Kidney glomerular epithelial cell (primary cell): ENCODE measurements at places on chromosomes 5 and 9.

DNA sequence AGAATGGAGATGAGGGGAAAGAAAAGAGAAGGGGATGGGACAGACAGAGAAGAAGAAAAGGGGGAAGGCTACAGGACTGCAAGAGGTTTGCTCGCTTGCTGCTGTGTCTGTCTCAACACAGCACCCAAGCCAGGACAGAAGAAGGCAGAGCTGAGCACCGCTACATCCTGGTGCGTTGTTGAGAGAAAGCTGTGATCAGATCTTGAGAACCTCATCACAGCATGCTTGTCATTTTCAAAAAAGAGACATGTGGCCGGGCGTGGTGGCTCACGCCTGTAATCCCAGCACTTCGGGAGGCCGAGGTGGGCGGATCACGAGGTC is 110.9 kb downstream of the NXNL2 start:
- DNase-seq, result no peak

DNA sequence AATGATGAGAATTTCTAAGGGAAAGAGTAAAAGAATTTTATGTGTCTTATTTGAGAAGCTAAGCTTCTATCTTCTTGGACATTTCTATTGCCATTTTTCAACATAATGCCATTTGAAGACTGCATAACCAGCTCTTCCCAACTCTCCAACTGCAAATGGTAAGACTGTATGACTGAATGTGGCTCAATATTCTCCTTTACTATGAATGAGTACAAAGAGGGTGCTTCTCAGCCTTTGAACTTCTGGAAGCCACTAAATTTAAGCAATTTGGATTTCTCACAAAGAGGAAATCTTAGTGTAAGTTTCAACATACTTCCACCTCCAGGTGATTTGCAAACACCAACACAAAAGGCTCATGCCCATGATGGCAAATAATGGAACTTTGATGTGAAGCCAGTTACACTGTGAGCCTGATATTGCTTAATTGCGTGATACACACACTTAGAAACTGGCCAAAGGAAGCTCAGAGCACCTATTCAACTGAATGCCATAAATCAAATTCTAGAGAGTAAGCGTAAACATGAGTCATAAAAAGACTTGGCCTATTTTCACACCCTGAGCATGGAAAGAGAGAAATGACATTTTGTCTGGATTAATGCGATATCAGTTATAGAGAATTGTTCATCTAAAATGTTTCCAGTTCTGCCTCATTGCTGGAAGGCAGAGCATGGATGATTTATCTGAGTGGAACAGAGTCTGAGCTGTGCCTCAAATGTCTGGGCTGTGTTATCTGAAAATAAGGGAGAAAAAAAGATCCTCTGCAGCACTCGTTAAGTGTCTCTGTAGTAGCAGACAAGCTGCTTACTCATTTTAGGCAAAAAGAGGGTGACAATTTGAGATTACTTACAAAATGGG is 145.3 kb downstream of the PLK2 start:
- peak; percentile 5 for DNase-seq

DNA sequence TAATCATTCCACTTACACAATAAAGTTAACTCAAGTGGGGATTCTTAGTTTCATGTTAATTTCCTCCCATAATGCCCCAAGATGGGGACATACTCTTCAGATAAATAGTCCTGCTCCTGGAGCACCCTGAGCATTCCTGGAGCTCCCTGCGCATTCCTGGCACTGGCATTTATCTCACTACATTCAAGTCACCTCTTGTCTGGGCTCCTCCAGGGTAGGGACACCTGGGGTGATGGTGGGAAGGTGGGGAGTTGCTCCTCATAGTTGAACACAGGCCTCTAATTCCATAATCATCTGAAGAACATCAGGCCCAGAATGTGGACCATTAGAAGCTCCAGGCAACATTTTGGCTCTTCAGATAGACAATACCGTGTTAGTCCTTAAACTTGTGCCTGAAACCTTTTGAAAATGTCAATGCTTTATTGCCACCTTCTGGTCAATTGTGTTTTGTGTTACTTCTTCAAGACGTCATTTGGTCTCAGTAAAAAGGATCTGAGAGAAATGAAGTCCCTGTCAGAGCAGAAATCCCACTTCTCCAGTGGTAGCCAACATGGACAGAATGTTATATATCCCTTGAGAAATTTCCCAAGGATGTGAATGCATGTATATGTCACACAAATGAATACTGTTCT is 14.2 kb upstream of the AGGF1 start:
- peak; percentile 17 for DNase-seq

DNA sequence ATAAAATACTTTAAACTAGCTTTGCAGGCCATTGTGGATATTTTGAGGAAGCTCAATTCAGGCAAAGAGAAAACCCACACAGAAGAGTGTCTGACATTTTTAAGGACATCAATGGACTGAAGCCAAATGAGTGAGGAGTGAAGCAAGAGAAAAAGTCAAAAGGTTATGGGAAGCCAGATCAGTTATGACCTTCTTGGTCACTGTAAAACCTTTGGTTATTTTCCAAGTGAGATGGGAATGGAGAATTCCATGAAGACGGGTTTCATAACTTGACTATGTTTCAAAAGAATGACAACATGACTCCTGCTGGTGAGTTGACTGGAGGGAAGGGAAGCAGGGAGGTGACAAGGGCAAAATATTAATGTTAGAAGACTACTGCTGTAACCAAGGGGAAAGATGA is 585.2 kb downstream of the EFNA5 start:
- DNase-seq, result no peak

DNA sequence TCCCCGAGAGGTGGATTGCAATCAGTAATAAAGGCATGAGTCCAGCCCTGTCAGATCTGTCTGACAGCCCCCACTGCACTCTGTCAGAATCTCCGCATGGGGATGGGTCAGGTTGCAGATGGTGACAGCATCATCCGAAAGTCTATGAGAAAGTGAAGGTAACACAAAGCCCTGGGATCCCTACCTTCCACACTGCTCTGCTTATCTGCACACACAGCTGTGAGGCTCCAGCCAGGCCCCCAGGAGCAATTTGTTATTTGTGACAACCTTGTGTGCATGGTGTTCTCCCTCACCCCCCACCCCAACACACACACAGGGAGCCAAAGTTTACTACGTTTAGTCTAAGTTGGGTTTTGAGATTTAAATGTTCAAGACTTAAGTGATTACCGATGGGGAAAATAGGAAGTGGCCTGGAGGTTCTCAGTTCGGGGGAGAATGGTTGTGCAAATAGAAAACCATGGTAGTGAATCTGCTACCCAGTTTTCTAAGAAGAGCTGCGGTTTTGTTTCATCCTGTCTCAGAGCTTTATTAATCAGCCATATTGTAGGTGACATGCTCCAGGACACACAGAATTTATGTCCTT is 92.7 kb downstream of the SV2C start:
- DNase-seq, result no peak

DNA sequence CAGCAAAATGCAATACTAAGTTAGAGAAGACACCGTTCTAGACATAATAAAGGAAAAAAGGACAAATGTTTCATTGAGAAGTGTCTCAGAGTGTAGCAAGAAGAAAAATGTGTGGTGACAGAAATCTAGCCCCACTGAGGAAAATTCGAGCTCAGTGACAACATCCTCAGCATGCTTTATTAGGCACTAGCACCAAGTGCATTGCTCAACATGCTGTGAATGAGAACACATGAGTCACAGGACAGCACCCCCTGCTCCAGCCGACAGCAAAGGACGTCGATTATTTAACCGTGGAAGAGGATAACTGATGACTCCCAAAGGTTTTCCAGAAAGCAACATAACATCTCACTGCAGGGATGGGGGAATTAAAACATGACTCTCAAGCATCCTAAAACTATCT is 182.7 kb downstream of the GNAQ start:
- DNase-seq, result peak; percentile 12

DNA sequence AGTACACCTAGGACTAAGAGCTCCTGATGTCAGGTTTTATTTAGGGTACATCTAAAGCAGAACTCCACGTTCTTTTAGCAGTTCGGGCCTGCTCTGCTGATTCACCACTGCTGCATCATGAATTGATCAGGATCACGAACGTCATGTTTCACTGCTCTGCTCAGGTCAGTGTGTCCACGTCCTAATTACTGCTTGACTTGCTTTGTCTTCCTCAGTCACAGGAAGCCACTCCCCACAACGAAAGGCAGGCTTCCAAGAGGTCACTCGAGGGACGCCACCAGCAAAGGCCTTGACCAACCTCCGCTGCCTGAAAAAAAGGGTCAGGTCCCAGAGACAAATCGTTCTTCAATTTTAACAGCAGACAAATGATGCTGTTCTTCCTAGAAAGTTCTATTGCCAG is 40.3 kb downstream of the CTNND2 start:
- no peak for DNase-seq

- DNase-seq, result peak; percentile 88
Observed at GRCh38 chr5:58410441-58410840, 49.4 kb downstream of the PLK2 start.

- DNase-seq, result no peak
Observed at GRCh38 chr9:127598839-127599549, 13.1 kb upstream of the STXBP1 start.

- no peak for DNase-seq
Observed at GRCh38 chr9:16628413-16628812, 242.1 kb downstream of the BNC2 start.

DNA sequence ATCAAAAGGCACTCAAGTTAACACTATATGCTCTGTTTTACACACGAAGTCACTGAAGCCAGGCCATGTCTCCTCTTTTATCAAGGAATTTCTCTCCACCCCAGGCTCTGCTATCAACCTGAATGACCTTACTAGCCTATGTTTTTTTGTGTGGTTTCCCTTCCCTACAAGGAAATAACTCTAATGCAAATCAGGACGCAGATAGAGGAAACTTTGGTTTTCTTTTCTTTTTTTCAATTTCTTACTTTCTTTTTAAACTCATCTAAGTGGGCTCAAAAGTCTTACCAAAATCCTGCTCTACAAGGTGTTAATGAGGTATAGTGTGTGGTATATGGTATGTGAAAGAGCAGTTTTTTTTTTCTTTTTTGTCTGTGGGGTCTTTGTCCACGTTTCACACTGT is 5.5 kb upstream of the SLC46A2 start:
- no peak for DNase-seq

DNA sequence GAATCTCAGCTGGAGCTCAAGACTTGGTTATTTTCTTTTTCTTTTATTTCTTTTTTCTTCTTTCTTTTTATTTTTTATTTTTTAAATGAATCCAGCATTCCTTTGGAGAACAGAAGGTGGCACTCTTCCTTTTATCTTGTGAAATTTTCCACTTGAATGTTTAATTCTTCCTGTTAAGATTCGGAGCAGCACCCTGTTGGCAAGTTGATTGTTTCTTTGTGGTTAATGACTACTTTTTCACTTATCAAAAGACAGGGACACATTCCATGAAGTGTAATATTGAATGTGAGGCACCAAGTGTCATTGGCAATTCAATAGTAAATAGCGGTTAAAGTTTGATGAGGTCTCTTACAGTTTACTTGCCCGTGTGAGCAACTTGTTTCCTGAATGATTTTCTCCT is 240.5 kb upstream of the CHD1 start:
- DNase-seq, result peak; percentile 63

DNA sequence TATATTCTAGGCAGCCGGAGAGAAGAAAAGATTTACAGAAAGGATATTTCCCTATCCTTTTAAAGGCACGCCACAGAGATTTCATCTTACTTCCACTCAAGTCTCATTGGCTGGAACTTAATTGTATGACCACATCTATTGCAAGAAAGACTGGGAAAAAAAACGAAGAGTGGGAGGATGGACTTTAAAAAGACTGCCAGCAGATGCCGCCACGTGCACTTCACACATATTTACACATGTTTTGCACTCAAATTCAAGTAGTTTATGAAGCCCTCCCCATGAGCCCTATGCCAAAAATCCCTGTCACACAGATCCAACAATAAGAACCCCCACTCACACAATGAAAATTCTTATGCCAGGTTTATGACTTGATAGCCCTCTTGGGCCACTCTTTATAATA is 138.5 kb upstream of the TYRP1 start:
- peak; percentile 4 for DNase-seq

GRCh38 chr5:54484219-54484894 is 28.9 kb downstream of the HSPB3 start:
- no peak for DNase-seq

DNA sequence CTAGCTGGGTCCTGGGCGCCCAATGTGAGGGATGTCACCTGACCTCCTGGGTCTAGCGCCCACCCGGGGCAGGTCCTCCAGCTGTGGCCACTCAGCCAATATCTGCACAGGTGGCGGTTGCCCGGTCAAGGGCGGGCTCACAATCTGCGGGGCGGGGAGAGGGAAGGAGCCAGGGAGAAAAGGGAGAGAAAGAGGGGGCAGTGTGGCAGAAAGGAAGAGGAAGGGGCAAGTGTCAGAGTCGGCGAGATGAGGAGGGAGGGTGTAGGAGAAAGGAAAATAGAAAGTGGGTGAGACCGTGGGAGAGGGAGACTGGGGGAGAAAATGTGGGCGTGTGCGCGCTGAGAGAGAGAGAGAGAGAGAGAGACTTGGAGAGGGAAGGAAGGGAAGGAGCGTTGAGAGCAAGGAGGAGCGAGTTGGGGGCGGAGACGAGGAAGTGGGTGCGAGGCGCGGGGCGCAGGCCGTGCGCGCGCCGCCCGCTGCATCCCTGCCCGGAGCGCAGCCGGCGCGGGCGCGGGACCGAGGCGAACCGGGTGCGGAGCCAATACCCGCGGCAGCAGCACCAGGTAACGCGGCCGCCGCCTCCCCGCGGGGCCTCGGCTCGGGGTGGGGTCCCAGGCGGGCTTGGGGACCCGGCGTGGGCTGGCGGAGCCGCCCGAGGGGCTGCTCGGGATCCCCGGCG is at the start of gene HRH2:
Gene HRH2 (plus strand): TSS at position 479 of the 679 bp plus-strand sequence. CDS start 25,163 bp downstream, outside the sequence.
- DNase-seq, result no peak

- no peak for DNase-seq
Observed at GRCh38 chr9:101408374-101409078, 9.9 kb downstream of the ZNF189 start.

- DNase-seq, result no peak
Observed at GRCh38 chr9:113985968-113986585, 92.0 kb downstream of the AMBP start.

DNA sequence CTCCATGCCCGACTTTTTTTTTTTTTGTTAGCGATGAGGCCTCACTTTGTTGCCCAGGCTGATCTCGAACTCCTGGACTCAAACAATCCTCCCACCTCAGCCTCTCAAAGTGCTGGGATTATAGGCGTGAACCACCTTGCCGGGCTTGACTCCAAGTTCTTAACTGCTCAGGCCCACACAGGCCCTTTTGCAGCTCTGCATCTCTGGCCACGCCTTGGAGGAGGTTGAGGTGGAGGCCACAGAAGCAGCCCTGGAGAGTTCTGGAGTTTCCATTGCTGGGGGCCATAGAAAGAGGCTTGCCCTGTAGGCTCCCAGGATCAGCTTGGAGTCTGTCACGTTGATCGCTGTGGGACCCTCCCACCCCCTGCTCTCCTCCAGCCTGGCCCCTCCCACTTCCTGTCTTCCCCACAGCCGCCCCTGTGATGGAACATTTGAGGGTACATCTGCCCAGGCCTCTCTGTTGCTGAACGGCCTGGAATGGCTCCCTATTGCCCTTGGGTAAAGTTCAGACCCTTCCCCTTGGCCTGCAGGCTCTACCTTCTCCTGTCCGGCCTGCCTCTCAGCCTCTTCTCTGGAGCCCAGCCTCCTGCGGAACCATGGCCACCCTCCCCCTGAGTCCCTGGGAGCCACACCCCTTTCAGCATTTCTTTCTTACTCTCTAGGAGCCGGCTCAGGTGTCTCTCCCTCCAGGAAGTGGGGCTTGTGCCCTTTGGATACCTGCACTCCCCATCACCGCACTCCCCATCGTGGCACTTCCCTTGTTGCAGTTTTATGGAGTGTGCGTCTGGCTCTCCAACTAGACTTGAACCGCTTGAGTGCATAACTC is 30.4 kb upstream of the IER5L start:
- no peak for DNase-seq
